ENCODE measurements at places on chromosomes 16 and 17.

GRCh38 chr16:61540216-61540615, 496.0 kb downstream of the CDH8 start:
- no peak for DNase-seq

DNA sequence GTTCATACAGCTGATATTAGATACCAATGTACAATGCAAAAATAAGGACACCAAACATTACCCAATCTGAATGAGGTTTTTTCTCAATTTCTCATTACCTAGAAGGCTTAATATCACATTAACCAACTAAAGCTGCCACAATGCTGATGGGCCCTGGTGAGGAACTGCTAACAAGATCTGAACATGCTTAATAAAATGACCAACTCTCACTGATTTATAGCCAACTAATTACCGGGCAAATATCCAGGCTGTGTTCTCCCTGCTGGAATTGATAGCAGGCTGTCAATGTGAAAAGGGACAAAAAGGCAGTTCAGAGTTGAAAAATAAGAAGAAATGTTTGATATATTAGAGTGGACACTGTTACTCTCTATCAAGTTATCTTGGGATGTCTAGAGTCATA, 124.6 kb downstream of the TOX3 start:
- no peak for DNase-seq

DNA sequence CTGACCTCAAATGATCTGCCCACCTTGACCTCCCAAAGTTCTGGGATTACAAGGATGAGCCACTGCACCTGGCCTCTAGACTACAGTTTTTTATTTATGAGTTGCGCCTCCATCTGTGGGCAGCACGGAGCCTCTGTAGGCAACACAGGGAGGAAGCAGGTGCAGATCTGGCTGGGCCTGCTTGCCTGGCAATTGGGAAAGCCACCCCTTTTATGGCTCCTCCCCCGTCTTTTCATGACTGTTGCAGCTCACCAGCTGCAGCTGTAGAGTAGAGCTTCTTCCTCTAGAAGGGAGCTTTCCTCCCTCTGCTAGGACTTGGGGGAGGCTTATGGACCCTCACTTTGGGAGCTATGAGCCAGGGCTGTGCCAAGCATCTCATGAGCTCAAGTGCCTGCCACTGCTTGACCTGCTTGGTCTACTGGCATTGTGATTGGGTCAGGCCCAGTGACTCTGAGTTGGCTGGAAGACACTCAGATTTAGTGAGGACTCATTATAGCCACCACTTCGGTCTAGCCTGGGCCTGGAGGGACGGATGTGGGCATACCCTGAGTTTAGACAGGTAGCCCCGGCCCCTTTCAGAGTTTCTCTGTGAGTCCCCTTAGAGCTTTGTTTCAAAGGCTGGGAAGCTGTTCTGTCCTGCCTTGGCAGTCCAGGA, 6.9 kb upstream of the SLC7A6 start:
- DNase-seq: no peak

- no peak for DNase-seq
Observed at GRCh38 chr16:23607726-23608125, 11.6 kb upstream of the NDUFAB1 start.

DNA sequence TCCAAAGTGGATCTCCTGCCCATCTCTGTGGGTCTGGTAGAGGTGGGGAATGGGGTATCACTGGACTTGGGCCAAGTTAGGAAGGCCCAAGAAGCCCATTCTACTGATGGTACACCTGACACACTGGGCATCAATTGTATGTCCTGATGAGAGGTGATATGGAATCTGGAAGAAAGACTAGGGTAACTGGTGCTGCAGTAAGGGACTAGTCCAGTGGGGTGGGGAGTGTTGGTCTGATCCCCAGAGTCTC, 5.9 kb upstream of the NFATC3 start:
- no peak for DNase-seq

DNA sequence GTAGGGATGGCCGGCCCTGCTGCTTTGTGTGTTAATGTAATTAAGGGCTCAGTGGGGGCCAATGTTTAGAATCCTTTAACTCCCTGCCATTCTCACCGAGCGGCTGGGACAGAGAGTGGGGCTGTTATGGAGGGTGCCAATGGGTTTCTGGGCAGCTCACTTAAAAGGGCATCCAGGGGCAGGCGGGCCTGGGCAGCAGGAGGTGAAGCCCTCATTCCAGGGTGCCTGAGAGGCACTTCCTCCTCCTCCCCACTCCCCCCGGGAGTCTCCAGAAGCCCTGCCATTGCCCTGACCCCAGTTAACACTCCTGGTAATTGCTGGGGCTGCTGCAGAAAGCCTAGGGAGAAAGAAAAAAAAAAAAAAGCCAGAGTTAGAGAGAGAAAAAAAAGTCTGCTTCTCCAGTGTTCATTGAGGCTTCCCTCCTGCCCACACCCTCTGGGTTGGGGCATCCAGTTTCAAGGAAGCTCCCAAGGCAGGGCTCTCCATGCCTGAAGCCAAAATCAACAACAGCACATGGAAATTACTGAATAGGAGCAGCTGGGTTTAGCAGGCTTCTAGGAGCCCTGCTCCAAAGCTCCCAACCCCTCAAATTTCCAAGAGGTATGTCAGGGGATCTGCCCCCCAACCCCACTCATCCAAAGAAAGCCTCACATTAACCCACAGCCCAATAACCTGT, 28.0 kb downstream of the CUEDC1 start:
- DNase-seq: peak; percentile 69

GRCh38 chr17:18059283-18059682, 20.1 kb downstream of the GID4 start:
- no peak for DNase-seq

- no peak for DNase-seq
Observed at GRCh38 chr16:17986991-17987390, 349.5 kb downstream of the NPIPA8 start.

GRCh38 chr16:73447846-73448245, 399.9 kb upstream of the ZFHX3 start:
- DNase-seq: no peak

DNA sequence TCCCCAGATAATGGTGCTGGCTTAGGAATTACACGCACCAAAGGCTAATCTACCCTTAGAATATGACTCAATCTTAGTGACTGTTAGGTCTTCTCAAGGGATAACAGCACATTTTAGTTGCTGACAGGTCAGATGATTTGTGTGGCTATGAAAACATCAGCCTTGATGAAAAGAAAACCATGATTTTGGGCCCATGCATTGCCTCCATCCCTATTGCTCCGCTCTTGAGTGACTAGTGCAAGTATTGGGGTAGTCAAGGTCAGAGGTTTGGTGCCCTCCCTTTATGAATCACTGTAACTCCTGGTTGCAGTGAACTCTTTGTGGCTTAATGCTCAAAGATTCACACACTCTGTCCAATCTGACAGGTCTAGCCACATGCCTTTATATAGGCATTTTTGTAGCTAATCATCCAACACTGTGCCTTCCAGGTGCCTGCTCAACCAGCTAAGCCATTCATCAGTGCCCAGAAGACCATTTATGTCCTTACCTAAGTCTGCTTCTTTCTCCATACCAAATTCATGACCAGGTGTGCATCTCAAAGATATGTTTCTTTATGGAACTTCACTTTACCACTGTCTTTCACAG, 251.6 kb downstream of the KCNJ2 start:
- no peak for DNase-seq

GRCh38 chr17:46191322-46192188, 1.7 kb downstream of the KANSL1 start:
- peak; percentile 61 for DNase-seq

GRCh38 chr17:79910985-79911361, 71.7 kb upstream of the CBX4 start:
- DNase-seq: no peak

DNA sequence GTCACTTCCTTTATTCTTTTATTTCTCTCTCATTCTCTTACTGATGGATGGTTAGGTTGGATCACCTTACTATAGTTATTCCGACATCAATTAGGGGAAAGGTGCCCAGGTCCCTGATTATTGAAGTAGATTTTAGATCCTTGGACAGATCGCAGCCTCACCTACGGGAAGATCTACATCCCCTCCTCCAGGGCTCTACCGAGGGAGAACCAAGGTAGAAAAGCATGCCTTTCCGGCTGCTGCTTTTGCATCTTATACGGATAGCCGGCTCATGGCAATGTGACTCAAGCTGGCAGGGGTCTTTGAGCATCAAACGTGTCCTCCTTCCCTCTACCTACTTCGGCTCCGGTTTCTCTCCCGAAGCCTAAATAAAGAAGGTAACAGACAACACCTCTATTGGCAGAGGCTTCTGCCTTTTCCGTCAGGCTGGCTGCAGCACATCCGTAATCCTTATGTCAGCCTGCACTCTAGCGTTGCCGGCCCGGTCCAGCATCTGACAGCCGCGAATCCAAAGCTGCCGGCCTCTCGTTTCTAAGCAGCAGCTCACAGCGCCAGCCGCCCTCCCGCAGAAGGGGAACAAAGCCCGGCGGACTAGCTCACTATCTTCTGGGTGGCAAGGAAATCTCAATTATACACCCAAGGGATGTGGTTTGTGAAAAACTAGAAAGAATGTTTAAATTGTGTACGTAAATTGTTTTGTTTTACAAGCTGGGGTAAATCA, 46.9 kb downstream of the IRX6 start:
- peak; percentile 47 for DNase-seq

DNA sequence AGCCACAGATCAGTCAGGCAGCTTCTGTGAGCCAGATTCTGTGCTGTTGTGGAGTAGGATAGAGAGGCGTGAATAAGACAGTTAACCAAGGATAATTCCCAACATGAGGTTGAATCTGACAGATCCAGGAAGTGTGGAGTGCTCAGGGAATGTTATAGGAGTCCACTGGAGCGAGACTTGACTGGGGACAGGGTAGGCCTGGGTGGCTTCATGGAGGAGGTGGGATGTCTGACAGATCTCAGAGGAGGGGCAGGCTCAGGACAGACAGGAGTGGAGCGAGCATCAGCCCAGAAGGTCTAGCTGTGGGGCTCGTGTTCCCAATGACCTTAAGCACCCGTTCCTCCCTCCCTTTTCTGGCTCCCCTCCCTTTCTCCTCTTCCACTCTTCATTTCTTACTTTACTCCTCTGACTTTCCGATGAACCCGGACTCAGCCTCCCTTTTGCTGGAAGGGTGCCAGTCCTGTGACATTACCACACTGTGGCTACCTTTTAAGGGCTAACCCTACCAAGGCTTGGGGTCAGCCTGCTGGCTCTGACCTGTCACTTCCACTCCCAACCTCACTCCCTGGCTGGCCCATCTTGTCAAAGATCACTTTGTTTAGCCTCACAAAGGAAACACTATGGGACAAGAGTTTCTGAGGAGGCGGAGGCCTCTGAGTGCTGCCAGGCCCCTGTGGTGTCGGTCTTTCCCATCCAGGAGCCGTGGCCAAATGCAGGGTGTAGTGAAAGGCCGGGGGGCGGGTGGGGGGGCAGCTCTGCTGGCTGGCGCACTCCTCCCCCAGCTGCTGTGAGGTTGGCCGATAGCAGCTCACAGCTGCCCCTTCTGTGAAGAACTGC, 28.5 kb upstream of the EFCAB13 start:
- DNase-seq: peak; percentile 23

- DNase-seq: no peak
Observed at GRCh38 chr16:52690468-52690867, 143.5 kb upstream of the TOX3 start.

DNA sequence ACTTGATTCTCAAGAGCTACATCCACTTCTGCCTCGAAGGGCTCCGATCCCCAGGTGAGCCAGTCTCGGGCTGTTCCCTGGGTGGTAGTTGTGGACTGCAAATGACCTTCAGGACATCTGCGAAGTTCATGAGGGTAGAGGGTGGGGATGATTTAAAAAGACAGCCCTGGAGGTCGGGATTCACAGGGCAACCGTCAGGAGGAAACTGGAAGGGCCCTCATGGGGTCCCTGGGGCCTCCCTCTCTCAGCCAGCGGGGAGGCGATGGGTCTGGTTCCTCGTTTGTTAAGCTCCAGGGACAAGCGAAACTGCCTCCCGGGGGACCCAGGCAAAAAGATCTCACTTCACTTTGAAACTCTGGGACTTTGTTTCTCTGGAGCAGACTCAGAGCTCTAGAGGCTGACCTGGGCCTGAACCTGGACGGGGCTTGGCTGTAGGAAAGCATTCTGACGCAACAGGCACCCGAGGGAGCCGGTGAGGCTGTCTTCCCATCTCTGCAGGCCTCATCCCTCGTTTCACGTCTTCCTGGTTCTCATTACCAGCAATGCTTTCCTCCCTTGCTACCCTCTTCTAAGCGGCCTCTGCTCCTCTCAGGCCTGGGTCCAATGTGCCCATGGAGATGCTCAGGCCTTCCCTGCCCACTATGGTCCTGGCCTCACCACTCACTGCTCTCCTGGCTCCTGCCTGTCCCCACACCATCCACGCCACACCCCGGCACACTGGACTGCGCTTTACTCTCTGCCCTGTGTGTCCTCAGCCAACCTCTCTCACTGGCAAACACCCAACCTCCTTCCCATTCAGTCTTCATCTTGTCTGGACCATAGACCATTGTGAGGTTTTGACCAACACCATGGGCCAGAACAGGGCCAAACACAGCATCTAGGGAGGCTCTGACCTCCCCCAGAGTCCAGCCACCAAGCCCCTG, 214.2 kb upstream of the TNRC6C start:
- no peak for DNase-seq

DNA sequence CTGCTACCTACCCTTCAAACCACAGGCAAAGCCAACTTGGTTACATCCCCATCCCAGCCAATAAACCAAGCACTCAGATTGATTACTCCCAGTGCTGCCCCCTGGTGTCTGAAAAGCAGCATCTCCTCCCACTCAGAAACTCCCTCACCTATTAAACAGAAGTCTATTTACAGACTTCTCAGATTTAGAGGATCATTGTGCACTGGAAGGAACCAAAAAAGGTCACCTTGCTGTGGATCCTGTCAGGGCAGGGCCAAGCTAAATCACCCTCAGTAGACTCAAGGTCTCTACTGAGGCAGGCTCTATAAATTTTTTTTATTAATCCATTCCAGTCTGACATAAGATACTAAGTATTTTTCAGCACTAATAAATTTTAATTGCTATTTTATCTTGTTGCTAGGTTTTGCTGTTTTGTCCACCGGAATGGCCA, 17.6 kb downstream of the HIGD1B start:
- peak; percentile 37 for DNase-seq

- no peak for DNase-seq
Observed at GRCh38 chr17:48759288-48759687, 30.7 kb upstream of the HOXB13 start.

GRCh38 chr17:33905338-33905800, 349.7 kb upstream of the CCL2 start:
- no peak for DNase-seq

GRCh38 chr17:4986951-4987766, at the start of gene CAMTA2:
CAMTA2 (minus strand) TSS chr17:4987675; CDS start chr17:4986222, 1,453 bp downstream.
- peak; percentile 52 for DNase-seq

GRCh38 chr17:64315032-64315490, 52.0 kb upstream of the TEX2 start:
- DNase-seq: no peak

GRCh38 chr16:75111514-75111940, 5.1 kb downstream of the LDHD start:
- no peak for DNase-seq

- DNase-seq: no peak
Observed at GRCh38 chr17:68871447-68871846, 83.7 kb downstream of the ABCA8 start.

Data from hypothalamus (tissue), 51 donors.